ENCODE measurements at places on chromosomes 12 and 14.

DNA sequence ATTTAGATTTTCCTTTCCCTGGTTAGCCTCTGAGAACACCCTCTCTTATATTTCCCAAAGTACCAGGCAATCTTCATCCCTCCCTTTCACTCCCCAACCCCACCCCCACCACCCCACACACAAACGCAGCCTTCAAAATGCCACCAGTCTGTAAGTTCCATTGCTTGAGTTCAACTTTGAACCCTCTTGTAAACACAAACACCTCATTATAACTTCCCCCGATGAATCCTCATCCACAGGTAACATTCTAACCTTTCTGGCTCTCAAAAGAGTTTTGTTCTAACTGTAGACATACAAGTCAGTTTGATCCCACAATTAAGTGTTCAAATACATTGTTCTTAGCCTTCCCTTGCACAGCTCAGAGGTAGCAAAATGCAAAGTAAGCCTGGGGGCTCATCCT is 199.4 kb upstream of the FOXN3 start:
- DNase-seq: no peak

DNA sequence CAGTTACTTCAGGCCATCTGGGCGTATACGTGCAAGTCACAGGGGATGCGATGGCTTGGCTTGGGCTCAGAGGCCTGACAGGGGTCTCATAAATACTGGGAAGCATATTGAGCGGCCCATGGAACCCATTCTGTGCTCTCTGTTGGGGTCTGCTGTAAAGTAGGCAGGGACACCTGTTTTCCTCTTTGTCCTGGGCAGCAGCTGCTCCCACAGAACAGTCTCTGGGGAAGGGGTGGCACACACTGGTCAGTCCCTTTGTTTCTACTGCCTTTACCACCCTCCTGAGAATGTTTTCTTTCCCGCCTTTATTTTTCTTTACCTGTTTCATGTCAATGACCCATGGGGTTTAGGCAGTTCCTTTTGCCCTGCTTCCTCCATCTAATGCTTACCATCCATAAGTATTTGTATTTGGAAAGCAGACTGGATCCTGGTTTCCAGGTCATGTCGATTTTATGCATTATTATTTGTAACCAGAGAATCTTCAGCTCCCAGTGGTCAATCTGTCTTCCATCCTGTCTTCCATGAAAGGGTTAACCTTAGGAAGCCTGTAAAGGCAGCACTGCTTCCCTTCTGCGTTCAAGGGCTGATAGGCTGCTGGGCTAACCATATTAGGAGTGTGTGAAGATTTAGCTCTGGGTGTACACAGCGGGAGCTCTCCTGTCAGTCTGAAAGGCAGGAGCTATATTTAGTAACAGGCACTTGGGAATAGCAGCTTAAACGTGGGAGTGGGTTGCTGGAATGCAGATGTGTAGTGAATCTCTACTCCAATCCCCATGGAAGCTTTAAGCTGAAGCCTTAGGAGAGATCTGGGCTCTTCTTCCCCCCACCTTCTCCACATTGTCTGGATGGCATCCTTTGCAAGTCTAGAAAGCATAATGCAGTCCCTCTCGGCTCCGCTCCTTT is 124.0 kb downstream of the DYRK2 start:
- no peak for DNase-seq

DNA sequence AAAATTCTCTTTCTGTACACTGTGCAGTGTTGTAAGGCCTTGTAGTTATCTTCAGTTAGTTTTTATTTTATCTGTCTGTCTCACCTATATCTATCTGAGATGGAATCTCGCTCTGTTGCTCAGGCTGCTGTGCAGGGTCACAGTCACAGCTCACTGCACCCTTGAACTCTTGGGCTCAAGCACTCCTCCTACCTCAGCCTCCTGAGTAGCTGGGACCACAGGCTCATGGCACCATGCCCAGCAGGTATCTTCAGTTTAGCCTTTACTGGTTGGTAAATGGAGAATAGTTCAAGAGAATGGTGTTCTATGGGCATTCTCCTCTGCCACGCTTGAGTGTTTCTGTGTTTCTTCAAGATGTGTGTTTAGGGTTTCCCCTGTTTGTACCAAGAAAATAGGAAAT is 13.6 kb downstream of the TULP3 start:
- DNase-seq: no peak

DNA sequence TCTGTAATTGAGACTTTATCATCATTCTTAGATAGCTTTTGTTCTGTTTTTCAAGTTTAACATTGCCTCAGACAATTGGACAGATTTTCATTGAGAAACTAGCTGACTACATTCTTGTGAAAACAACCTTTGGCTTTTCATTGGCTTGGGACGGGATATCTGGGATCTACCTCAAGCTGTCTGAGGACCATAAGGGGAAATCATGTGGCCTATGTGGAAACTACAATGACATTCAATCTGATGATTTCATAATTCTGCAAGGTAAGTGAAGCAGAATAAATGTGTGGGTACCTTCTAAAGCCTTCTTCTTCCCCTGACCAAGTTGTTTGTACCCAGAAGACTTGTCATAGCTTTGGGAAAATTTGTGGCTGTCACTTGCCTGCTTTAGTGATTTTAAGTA is 133.5 kb downstream of the OTOGL start:
- DNase-seq: no peak

GRCh38 chr12:47814539-47815170 is 5.0 kb downstream of the HDAC7 start:
- no peak for DNase-seq

- DNase-seq: no peak
Measured at GRCh38 chr12:102958830-102959176, 1.3 kb downstream of the ASCL1 start.

DNA sequence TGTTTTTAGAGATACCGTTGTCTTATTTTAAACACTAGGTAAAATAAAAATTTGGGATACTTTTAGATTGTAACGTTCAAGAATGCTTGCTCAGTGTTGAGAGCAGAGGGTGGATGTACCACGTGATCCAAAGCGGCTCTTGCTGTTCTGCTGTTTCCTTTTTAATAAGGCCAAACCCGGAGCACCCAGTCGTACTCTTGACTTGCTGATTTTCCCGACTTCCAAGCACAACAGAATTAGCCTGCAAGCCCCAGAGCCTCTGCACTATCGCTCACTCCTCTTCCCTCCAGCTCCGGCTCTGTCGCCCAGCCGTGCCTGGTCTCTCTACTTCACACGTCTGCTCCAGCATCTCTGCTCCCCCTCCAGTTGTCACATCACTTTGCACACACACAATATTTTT is 77.3 kb downstream of the EMP1 start:
- no peak for DNase-seq

Measured in cerebellar nuclear complex (tissue), 1 donor.